ENCODE measurements at places on chromosomes 7 and 10. TPM values are rescaled to one million over a fixed set of nuclear protein-coding genes. Genes with fewer than 3 reads are reported as not detected.

IDI1 gene
- total RNA-seq = 52.7 TPM

PKD1L1 gene
- 4.8 TPM for total RNA-seq

DNA sequence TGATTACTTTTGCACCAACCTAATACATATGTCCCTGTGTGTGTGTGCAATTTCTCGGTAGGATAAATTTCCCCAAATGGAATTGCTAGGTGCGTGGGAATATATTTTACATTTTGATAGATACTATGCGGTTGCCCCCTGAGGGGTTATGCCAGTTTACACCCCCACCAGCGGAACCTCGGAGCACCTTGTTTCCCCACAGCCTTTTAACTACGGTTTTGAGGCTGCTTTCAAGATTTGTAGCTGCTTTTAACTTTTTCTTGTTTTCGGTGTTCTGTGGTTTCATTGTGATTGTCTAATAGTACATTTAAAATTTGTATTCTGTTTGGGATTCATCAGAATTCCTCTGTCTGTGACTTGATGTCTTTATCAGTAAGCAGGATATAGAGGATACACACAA, 22.0 kb downstream of the PROSER2 start:
- no peak for DNase-seq

- no peak for DNase-seq
Observed at GRCh38 chr7:80253237-80253636, 118.6 kb downstream of the GNAI1 start.

- DNase-seq = no peak
Observed at GRCh38 chr7:157549612-157550299, 213.0 kb downstream of the DNAJB6 start.

DNA sequence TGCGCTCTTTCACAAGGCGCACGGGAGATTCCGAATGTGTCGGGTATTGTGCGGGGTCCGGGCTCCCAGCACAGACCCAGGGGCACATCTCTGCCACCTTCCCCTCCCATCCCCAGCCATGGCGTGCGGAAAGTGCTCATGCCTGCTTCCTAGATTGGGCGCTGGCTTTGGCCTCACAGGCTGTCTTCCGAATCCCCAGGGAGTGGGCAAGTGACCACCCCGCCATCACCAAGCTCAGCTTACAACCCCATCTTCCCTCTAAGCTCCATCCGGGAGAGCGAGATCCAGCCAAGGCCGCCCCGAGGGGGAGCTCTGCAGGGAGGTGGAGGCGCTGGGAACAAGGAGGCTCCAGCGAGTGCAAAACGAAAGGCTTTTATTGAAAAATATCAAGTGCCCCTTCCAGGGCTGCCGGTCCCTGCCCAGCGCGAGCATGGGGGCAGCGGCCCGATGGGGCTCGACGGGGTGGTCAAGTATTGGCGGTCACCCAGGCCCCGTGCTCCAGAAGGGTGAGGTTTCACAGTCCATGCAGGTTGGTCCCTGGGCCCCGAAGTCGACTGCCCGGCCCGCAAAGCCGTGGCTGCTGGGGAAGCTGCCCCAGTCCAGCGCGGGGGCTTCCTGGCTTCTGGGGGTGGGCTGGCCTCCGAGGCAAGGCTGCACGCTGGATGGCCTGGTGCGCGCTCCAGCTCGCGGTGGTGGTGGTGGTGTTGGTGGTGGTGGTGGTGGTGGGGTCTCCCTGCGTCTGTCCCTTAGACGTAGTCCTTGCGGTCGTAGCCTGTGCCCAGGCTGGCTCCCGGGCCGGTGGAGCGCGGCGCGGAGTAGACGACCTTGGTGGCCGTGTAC, 1.2 kb downstream of the CLDN3 start:
- no peak for DNase-seq

GRCh38 chr7:127413962-127414361, 21.5 kb upstream of the ZNF800 start:
- DNase-seq = no peak

DNA sequence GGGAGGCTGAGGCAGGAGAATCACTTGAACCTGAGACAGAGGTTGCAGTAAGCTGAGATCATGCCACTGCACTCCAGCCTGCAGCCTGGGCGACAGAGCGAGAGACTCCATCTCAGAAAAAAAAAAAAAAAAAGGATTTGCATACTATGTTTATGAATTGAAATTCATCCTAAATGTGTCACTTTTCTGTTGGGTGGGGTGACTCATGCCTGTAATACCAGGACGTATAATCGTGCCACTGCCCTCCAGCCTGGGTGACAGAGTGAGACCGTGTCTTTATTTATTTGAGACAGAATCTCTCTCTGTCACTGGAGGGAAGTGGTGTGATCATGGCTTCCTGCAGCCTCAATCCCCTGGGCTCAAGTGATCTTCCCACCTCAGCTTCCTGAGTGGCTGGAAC, 5.8 kb downstream of the ZNF212 start:
- no peak for DNase-seq
